ENCODE measurements at places on chromosomes 4 and X.

- no peak for DNase-seq
Observed at GRCh38 chr4:52197306-52197705, 146.2 kb downstream of the SPATA18 start.

DNA sequence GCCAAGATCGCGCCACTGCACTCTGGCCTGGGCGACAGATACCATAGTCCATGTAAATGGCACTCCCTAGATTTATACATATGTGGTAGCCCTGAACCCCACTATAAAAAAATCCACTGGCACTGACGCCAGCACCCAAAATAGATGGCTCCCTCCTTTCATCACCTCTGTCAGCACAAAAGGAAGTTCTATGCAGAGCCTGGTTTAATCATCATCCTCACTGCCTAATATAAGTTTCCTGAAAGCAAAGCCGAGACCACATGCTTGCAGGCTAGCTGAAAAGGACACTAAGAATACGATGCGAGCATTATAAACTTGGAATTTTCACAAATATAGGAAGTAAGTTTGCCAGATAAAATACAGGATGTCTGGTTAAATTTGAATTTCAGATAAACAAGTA is 27.5 kb upstream of the DOCK11 start:
- DNase-seq: no peak

DNA sequence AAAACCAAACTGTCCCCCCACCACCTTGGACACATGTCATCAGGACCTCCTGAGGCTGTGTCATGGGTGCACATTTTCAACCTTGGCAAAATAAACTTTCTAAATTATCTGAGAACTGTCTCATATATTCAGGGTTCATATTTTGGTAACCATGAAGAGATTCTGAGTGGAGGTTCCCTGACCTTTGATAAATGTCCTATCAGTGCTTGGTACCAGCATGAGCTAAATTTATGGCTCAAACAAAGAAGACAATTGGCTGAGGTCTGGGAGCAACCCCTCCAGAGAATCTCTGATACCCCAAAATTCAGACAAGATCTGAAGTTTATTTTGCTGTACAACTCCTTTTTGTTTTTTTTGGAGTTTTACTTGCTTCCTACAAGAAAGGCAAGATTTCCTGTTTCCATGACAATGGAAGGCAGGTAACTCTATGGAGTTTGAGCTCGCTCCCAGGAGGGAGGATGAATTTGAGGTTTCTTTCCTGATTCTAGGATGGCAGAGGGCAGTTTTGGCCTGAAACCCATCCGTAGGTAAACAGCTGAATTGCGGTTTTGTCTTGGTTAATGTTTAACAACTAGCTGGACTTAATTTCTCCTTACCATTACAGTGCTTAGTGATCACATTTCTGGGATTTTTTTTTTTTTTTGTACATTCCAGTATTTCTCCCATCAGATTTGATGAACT is 14.5 kb downstream of the UGT2B15 start:
- DNase-seq: no peak

DNA sequence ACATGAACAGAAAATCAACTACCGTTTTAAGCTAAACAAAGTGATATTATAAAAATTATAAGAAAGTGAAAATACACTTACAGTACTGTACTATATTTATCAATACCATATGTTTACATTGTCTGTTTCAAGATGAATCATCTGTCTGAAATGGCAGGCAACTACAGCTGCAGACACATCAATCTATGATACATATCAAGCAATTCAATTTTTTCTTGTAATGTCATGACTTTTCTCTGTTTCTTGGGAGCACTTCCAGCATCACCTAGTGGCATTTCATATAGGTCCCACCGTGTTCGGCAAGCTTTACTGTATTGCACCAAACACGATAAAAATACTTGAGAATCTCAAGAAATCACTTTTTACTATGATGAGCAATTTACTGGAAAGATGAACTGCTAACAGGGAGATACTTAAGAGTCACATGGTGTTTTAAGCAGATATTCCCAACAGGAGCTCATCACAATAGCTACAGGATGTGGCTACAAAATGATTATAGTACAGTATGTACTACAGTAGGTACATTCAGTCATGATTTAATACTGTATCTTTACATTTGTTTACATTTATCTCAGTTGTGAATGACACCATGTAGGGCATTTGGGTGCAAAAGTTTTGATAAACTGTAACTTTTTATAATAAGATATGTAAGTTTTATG is 207.4 kb downstream of the ADAM29 start:
- DNase-seq: no peak

- peak; percentile 3 for DNase-seq
Observed at GRCh38 chr4:87977521-87978278, 2.2 kb downstream of the SPP1 start.

- no peak for DNase-seq
Observed at GRCh38 chr4:116332508-116332907, 752.9 kb downstream of the TRAM1L1 start.

DNA sequence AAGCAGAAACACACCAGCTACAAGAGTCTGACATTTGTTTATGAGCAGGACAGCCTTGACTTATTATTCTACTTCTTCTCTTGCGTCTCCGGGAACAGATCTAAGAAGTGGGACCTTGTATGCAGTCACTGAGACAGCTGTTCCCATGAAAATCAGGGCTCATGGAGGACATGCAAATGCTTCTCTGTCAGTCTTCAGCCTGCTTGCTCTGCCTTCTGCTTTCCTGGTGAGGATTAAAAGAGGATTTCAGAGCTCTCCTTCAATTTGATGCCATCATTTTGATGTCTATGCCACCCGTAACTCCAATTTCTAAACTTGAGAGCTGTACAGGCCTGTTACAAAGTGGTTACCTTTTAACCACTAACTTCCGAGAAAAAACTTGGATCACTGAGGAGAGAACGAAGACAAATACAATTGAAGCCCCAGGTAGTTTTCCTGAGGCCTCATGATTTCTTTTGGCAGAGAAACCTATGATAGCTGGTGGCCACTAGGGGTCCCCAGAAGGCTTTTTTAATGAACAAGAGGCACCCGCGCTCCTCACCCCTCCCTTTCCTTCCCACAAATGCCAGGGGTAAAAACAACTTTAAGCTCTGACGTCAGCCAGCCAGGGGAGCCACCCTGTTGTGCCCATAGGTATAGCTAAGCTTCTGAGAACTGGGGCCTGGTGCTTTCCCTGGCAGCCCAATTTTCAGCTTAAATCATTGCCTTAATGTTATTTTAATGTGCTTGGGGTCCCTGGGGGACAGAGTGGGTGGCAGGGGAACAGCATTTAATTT is 97.0 kb downstream of the DDIT4L start:
- DNase-seq: peak; percentile 86

- no peak for DNase-seq
Observed at GRCh38 chr4:172169871-172170270, 356.7 kb downstream of the GALNTL6 start.

DNA sequence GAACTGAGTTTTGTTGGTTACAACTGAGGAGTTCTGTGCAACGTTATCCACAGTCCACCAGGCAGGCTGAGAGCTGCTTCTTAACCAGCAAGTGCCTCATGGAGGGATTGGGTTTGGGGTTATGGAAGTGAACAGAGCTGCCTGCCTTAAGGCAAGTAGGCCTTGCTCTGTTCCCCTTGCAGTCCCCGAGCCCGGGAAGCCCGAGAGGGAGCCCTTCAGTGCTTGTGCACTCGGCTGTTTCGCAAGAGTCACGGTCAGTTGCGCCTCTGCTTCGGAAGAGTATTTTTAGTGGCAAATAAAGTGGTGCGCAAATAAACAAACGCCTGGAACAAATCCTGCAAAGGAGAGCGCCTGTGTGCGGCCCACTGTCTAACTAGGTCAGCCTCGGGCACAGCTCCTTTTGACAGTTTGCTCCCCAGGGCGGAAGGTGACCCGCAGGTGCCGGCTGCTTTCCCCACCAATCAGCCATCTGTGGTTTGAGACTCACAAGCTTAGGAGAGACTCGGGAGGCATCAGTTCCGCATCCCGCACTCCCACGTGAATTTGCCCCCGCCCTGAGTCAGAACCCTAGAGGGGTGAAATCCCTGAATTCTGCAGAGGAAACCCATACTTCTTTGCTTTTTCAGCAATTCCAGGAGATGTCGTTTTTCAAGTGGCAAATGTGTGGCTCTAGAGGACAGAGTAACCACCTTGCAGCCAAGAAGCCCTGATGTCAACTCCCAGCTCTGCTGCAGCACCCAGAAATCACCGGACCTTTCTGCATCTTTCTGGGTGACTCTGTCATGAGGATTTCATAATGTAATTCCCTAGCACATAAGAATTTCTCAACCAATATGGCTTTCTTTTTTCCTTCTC is 56.8 kb downstream of the LGI2 start:
- no peak for DNase-seq
